Stimulated activated CD4-positive, alpha-beta T cell treated with anti-CD3 and anti-CD28 coated beads, Interleukin-15, amount 100 ng/mL, for 1 hour (primary cell): ENCODE measurements at places on chromosomes 1 and 21.
A peak's percentile ranks its signal among the peaks of the same experiment; 100 is the strongest.

GRCh38 chr1:99964806-99965205 is 5.0 kb upstream of the SLC35A3 start:
- no peak for DNase-seq

GRCh38 chr1:230359992-230360668 is 66.0 kb downstream of the PGBD5 start:
- no peak for DNase-seq

DNA sequence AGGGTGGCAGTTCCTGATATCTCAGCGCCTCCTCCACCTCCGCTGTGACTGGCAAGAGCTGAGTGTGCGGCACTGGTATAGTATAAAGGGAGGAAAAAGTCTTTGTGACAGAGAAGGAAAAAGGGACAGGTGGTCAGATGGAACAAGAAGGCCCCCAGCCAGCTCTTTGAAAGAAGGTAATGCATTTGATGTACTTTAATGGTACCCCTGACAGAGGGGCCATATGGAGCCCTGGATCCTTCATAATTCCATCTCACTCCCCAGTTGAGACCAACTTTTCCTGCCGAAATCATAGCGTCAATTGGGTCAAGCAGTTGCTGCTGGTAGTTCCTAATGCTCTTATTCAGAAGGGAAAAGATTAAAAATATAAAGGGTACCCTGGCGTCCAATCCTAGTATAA is 198.2 kb downstream of the ZNF326 start:
- no peak for DNase-seq

GRCh38 chr1:86000601-86001000 is 156.0 kb downstream of the COL24A1 start:
- DNase-seq = no peak

- DNase-seq = peak; percentile 15
Observed at GRCh38 chr1:41802532-41803501, 115.9 kb downstream of the HIVEP3 start.

GRCh38 chr1:197902131-197902453 is 338 bp upstream of the C1orf53 start:
- DNase-seq = no peak

DNA sequence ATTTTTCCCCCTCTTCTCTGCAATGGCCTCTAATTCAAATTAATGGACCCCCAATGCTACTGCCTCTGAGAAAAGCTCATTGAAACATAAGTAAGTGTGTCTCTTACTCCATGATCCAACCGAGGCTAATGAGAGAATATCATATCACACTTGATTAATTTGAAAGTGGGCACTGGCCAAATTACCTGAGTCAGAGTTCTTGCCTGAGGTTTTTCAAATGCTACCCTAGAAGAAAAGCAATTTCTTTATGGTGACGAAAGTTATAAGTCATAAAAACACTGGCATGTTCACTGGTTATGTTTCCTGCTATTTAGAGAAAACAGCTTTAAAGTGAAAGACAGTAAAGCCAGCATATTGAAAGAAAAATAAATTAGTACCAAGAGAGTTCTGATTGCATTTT is 368.8 kb upstream of the TMPRSS15 start:
- no peak for DNase-seq

GRCh38 chr21:17798796-17799195 is 20.4 kb downstream of the C21orf91 start:
- no peak for DNase-seq

- DNase-seq = no peak
Observed at GRCh38 chr1:151981178-151981525, 12.5 kb downstream of the S100A10 start.

- DNase-seq = no peak
Observed at GRCh38 chr21:31124010-31124409, 85.7 kb upstream of the KRTAP19-8 start.

DNA sequence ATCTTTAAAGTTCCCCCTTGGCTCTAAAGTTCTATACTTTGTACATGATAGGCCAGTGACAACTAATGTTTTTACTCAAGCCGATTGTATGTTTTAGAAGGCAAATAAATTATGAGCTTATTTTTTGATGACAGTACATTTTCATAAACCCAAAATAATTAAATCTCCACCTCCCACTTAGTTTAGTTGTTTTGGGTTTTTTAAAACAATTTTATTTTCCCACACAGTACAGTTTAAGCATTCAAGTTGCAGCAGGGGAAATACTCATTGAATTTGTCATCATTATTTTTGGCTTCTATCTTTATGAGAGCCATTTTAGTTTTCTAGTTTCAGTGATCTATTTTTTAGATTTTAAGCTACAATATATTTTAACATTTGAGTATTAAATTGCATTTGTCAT is 93.6 kb downstream of the OLFML2B start:
- DNase-seq = no peak

- no peak for DNase-seq
Observed at GRCh38 chr21:28734522-28735175, 258.0 kb downstream of the LTN1 start.

DNA sequence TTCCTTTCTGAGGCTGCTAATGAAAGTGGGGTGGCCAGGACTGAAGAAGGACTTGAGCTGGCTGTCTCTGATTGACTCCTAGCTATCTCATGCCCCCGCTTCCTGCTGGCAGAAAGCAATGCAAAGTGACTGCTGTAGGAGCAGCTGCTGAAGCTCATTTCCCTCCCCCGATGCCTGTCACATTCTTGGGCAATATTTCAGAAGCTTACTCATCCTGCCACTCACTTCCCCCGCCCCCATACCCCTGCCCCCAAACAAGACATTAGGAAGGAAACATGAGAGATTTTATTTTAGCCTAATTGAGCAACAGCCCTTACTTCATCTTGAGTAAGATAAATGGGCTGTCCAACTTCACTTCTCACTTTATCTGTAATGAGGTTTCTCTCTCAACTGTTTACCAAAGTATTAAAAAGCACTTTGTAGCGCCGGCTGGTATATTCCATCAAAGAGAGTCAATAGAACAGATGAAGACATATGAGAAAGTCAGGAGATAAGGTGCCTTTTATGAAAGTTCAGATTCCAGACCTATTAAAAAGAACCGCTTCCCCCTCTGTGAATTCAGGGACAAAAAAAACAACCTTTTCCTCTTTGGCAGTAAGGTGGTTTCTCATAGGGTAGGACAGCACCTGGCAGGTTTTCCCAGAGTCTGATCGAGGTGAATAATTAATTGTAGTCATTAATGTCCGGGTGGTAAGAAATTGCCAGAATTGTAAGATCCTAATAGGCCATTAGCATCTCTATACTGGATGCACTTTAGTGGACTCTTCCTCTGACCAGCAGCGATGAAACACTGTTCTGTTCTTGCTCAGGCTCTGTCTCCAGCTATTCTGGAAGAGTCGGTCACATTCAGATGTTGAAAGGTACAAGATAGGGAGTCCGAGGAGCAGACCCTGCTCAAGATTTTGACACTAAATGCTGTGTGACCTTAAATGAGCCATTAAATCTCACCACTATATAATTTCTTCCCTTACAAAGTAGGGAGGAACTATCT is 70.2 kb downstream of the SH3GLB1 start:
- peak; percentile 5 for DNase-seq

- DNase-seq = no peak
Observed at GRCh38 chr1:68511254-68511653, 14.4 kb upstream of the DEPDC1 start.

DNA sequence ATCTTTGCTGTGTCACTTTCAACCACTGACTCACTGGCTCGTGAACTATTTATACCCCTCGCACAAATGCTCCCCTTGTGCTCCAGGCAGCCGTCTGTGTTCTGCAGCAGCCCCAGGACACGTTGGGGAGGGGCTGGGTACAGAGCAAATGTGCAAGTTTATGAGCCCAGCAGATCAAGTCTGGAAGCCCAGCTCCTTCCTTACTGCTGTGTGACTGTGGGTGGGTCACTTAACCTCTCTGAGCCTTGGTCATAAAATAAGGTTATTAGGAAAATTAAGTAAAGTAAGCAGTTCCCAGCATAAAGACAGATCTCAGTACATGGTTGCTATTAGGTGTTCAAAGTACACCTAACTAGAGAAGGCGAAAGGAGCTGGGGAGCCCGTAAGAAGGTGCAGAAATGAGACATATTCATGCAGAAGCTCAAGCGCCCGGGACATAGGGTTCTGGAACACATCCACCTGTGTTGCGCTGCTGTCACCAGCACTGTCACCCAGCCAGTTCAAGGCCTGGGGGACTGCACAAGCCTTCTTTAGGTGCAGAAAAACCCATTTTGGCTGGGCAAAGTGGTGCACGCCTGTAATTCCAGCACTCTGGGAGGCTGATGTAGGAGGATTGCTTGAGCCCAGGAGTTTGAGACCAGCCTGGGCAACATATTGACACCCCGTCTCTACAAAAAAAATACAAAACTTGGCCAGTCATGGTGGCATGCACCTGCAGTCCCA is 13.8 kb downstream of the EFHD2 start:
- no peak for DNase-seq

DNA sequence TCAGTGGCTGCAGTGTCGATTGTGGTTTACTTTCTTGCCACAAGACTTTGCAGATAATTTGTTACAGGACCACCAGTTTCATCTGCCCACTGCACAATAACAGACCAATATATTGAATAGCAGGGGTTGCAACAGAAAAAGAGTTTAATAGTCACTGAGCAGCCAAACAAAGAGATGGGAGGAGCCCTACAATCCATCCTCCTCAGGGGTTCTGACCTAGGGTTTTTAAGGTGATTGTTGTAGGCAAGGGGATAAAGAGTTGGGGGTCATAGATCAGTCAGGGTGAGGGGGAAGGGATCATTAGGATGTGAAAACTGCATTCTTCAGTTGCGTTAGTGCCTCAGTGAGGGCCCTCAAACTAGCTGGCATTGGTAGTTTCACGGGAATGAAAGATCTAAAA is 110.7 kb upstream of the OLFM3 start:
- DNase-seq = no peak

GRCh38 chr1:34400675-34401074 is 224.0 kb downstream of the C1orf94 start:
- no peak for DNase-seq

- DNase-seq = no peak
Observed at GRCh38 chr1:150267896-150268295, 920 bp downstream of the APH1A start.

GRCh38 chr1:2067393-2067792 is 17.2 kb downstream of the PRKCZ start:
- no peak for DNase-seq

GRCh38 chr1:37858931-37859506 is 373 bp downstream of the MTF1 start:
- DNase-seq = no peak

DNA sequence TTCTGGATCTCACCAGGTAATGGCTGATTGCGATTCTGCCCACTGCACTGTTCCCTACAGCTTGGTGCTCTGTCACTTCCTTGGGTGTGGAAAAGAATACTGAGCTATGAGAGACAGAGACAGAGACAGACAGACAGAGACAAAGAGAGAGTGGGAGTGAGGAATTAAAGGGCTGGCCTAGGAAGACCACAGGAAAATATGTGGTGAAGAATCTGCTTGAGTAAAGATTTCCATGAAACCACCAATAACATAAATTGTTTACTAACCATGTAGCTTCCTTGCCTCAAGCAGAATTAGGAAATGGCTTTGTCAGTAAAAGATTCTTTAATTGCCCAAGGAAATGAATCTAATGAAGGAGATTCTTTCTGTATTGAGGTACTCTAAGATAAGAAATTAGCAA is 54.4 kb downstream of the MPZL1 start:
- DNase-seq = no peak

DNA sequence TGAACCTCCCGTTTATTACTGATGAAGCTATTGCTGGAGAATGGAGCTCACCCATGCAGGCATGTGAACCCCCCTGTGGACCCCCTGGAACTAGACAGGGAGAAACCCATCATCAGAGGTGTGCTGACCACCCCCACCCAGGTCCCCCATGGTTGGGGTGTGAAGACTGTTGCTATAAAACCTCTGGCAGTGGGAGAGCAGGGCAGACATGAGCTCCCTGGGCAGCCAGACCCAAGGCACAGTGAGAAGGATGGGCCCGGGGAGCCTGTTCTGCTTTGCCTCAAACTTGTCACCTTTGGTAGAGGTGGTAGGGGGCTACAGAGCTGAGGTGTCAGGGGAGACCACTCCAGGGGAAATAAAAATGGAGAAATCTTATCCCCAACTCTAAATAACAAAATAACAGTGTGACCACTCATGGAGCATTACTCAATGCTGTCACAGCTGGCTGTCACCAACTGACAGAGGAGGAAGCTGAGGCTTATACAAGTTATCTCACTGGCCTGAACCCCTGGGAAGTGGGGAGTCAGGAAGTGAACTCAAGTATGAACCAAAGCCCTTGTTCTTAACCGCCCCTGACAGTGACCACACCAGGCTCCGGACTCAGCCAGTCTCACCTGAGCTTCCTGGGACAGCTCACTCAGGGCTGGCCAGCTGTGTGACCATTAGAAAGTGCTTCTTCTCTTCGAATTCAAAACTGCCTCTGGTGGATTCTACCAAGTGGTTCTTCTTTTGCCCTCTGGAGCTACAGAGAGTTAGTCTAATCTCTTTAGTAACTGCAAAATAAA is 698.8 kb downstream of the MATN1 start:
- no peak for DNase-seq

- no peak for DNase-seq
Observed at GRCh38 chr1:220876511-220877376, 2.5 kb upstream of the HLX start.
